ENCODE measurements at places on chromosomes 1 and 21.
A peak's percentile ranks its signal among the peaks of the same experiment; 100 is the strongest.

DNA sequence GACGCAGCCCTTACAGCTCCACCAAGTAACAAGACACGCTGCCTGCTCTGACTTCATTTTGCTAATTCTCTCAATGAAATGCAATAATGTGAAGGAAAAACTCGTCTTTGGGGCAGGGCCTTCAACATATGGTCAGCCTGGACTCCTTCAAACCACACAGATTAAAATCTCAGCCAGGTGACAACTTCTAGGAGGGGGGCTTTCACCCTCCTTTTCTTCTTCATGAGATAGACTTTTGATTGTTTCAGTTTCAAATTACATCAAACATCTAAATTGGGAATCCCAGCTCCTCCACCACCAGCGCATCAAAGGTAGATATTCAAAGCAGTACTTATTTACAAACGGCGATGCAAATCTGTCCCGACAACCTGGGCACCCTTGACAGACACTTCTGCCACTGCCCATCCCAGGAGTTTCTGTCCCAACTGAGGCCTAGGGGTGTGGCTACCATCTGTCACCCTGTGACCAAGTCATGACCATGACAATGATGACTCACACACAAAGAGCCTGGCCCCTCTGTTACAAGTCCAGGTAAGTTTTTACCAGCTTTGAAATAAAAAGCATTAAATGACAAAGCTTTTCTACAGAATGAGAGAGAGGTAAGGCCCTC, 29.7 kb downstream of the SSBP3 start:
- peak; percentile 55 for DNase-seq

DNA sequence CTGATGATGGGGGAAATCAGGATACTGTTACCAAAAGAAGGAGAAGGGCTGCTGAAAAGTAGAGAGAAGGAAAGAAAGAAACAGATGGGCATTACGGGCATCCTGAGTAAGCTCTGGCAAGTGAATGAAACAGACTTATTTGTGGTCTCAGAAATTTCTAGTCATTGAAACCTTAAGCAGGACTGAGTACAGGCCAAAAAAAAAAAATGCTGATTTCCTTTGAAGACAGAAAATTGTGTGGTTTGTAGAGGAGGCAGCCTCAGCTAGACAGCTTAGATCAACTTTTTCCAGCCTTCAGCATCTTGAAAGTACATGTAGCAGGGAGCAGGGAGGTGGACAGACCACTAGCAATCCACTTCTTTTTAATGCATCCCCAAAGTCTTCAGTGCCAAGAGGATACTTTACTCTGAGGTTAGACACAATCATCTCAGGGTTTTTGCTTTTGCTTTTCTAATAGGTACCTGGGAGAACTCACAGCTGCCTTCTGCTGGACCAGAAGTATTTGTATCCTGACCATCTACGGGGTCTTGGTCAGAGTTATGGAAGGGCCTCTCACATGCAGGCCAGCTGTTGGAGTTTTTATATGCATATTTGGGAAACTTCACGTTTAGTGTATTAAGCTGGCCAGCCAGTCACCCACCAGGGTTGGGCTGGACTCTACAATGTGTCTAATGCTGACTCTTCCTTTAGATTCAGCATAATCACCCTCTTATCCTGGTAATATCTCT, 10.6 kb upstream of the CAPZB start:
- DNase-seq = no peak

DNA sequence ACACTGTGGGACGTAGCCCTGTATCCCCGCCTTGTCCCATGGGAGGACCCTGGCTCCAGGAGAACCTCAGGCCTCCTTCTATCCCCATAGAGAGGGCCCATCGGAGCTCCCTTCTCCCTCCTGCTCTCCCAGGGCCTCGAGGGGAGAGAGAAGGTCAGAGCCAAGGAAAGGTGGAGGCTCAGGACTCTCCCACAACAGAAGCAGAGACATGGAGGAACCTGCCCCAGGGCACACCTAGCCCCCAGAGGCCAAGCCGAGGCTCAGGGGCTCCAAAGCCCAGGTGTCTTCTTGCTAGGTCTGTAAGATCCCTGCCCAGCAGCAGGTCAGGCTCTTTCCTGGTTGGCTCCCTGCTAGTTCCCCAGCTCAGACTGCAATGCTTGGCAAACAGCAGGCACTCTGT, 34.4 kb upstream of the ARF1 start:
- no peak for DNase-seq

- no peak for DNase-seq
Observed at GRCh38 chr1:23366598-23366997, 3.0 kb downstream of the ZNF436 start.

- DNase-seq = peak; percentile 42
Observed at GRCh38 chr1:212557739-212558692, 50.5 kb upstream of the ATF3 start.

DNA sequence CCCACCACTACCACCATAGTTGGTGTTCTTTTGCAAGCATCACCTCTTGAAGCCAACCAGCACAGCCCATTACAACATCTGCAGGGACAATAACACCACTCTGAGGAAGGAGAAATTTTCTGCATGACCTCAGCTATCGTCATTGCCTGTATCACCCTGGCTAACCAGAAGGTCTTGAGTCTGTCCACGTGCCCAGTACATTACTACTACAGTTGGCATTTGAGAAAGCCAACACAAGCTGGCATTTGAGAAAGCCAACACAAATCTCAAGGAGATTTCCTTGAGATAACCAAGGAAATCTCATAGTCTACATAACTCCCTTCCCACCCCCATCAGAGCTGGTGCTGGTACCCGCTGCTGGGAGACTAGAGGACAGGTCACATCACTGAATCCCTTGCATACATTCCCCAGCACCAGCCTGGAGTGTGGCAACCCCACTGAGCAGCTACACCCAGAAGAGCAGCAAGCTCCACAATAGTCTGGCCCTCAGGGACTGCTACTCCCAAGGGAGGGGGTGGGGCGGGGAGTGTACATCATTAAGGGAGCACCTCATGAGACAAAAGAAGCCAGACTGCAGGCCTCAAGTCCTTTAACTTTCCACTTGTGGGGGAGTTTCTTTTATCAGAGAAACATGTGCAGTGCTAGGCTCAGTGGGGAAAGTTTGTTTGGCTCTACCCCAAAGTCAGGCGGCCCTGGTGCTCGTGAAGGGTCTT, 46.0 kb upstream of the GUCA2A start:
- no peak for DNase-seq

DNA sequence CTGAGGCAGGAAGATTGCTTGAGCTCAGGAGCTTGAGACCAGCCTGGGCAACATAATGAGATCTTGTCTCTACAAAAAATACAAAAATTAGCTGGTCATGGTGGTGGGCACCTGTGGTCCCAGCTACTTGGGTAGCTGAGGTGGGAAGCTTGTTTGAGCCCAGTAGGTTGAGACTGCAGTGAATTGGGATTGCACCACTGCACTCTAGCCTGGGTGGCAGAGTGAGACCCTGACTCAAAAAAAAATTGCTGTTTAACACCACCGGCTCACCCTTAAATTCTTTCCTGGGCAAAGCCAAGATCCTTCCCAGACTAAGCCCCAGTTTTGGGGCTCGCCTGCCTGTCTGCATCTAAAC, 6.6 kb upstream of the NSUN4 start:
- DNase-seq = no peak

GRCh38 chr1:245896258-245896657, 610.8 kb downstream of the SMYD3 start:
- no peak for DNase-seq

- no peak for DNase-seq
Observed at GRCh38 chr1:68232289-68233148, at the start of gene WLS. TSS of gene WLS (minus strand) at chr1:68232523. CDS start at chr1:68232299, 224 bp downstream.

- DNase-seq = no peak
Observed at GRCh38 chr1:119012383-119012782, 24.2 kb upstream of the TBX15 start.

GRCh38 chr1:81430955-81431623, 369.6 kb upstream of the ADGRL2 start:
- no peak for DNase-seq

DNA sequence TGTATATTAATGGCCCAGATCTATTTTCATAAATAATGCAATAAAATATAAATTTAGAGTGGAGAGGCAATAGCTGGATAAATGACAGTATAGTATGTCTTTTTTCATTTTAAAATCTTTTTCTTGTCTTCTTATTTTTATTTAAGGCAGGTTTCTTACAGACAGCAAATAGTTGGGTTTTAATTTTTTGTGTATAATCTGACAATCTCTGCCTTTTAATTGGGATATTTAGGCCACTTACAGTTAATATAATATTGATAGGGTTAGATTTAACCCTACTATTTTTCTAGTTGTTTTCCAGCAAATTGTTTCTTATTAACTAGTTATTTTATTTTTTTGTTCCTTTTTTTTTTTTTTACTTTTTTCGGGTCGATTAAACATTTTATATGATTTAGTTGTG, 23.3 kb upstream of the KCTD3 start:
- DNase-seq = no peak

- DNase-seq = no peak
Observed at GRCh38 chr1:4310396-4310923, 343.9 kb upstream of the AJAP1 start.

GRCh38 chr1:61480273-61480935, 244.5 kb downstream of the TM2D1 start:
- no peak for DNase-seq

DNA sequence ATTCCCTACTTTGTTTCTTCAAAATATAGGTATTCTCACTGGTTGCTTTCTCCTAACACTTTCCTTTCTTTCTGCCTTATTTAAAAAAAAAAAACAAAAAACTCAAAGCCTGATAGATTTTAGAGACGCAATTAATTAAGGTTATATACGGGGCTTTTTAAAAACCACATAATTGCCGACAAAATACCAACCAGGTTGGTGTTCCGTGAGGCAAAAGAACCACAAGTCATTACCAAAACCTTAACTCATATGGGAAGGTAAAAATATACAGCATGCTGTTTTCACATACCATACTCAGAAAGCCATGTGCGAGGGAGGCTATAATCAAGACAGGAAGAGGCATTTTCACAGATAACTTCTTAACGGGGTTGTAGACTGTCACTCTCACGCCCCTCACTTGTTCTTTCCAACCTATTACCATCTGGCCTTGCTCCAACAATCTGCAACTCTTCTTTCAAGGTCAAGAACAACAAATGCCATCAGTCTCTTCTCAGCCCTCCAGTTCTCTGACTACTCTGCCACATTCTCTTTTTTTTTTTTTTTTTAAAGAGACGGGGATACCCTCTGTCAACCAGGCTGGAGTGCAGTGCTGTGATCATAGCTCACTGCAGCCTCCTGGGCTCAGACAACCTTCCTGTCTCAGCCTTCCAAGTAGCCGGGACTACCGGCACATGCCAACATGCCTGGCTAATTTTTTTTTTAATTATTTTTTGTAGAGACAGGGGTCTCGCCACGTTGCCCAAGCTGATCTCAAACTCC, 102.6 kb downstream of the APP start:
- DNase-seq = no peak

DNA sequence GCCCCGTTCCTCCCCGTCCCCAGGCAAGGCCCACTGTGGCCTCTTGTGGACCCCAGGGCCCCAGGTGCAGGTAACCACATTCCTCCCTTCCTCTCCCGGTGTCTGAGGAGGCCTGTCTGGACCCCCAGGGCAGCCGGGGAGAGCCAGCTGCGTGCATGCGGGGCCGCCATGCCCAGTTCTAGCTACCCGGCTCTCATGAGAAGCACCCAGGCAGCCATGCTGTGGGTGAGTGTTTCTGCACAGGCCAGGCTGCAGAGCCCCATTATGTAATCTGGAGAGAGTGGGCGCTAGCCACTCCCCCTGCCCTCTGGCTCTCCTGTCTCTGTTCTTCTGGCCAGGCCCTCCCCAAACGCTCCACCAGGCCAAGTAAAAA, 18.4 kb upstream of the PLEKHG5 start:
- peak; percentile 20 for DNase-seq

DNA sequence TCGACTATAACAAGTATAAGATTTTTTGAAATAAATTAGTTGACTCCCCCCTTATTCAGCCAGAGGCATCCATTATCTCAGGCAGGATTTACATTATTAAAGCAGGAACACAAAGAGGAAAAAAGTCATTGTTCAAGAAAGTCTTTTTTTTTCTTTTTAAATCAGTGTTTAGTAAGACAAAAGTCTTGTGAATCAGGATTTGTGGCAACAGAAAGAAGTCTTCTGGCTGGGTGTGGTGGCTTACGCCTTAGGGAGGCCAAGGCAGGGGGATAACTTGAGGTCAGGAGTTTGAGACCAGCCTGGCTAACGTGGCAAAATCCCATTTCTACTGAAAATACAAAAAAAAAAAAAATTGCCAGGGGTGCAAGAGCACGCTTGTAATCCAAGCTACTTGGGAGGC, 505.5 kb downstream of the LMO4 start:
- no peak for DNase-seq

DNA sequence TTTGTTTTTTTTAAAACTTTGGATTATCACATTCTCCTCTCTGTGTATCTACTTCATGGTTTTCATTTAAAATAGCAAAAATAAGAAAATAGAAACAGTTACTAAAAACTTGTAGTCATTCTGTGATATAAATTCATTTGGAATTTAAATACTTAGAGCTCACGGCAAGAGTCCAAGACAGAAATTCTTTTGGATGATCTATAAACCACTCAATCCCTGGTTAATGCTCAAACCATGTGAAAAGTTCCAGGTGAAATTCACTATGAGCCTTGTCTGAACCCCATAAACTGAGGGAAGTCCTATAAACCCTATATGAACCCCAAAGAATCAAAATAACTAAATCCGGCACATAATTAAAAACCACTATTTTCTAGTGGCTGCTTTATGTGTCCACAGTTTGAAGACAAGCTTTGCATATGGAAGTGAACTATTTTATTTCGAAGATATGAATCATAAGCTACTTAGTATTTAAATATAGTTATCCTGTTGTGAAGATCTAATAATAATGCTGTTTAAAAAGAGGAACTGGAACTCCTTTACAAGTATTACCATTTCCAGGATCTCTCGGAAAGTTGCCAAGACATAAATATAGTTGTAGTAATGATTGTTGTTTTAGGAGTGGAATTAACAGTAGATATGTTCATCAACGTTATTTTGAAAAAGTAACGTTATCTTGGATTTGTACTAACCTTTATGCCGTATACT, 163.5 kb downstream of the NFIA start:
- DNase-seq = no peak

GRCh38 chr1:43921022-43921421, 12.6 kb upstream of the ARTN start:
- no peak for DNase-seq

DNA sequence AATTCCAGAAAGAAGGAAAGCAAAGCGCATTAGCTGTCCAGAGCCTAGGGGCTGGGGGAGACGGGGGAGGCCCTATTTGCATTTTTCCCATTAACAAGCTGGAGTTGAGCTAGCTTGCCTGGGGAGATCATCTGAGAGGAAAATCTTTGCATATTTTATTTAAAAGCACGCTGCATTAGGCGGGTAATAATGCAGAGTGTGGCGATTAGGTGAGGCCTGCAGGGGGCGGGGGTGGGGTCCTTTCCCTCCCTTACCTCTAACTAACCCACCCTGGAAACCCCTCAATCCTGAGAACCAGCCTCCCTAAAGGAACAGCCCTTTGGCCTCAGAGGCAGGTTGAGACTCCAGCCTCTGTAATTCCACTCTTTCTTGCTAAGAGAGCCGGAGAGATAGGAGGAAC, 16.2 kb downstream of the C1orf216 start:
- DNase-seq = no peak

Measured in GM12891 (cell line).